ENCODE measurements at places on chromosomes 5 and 9.

DNA sequence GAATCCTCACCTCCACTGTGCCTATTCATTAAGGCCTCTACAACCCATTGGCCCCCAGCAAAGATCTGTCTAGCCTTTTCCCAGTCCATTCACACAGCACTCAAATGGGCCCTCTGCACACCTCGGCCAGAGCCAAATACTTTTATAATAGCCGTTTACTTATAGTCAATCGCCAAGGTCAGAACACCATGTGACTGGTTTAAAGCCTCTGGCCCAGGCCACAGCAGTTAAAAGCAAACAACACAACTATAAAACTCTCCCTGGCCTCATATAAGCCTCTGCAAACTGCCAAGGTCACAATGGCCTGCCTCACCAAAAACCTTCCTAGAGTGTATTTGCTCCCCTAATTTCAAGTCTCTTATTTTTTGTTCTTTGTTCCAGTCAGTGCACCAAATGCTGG lies 562.6 kb downstream of the CAAP1 start:
- no peak for DNase-seq

DNA sequence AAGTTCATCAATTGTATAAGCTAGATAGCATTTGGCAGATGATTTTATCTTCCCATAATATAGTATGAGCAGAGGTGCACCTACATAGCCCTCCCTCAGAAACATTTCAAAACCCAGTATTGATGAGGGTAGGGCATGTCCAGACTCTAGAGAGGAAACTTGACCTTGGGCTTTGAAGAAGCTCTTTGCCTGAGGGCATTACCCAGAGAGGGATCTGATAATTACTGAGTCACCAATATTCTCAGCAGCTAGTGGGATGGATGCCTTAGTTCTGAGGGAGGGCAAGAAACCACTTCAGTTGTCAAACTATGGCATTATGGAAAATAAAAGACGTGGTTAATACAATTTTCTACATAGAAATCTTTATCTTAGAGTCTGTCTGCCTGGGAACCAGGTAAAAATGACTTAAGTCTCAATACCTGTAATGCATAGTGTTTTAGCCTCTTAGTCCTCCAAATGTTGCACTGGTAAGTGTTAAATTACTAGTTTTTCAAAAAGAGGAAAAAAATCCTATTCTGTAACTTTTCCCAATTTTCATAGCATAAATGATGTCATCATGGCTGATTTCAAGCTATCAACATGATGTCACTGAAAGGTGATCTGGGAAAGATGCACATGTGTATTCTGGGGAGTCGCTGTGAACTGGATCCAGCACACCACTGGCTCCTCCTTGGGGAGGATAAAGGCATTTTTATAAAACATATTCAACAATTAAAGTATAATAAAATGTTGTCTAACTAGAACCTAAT lies 809.0 kb downstream of the KCTD16 start:
- DNase-seq: no peak

GRCh38 chr9:114177423-114178064 lies 22.2 kb downstream of the COL27A1 start:
- DNase-seq: peak; percentile 86

DNA sequence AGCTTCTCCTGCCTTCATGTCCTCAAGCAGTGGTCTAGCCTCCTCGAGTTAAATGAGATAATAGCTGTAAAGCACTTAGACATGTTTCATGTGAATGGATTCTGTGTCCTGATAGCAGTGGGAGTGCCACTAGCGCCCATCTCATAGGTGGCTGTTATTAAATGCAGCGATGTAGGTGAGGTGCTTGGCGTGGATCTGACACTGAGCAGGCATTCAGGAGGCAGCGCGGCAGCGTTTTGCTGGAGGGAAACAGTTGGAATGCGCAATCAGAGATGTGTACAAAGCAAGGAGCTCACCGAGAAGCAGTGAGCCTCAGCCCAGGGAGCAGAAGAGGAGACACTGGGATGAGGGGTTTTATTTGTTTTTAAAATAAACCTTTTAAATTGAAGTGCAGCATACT lies 106.6 kb downstream of the RGS3 start:
- no peak for DNase-seq

DNA sequence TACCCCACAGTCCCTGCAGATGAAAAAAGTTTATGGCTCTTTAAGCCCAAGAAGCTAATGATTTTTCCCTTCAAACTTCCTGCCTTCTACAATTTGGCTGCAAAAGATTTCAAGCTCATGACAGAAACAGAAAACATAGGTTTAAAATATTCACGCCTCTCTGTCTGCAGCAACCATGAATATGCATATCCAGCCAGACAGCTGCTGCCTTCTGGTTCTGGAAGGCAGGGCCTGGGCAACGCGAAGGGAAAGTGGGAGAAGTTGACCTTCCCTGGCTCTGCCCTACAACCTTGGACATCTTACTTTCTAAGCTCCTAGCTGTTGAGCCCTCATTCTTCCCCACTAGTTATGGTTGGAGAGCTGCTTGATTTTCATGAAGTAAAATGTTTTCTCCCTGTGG lies 64.8 kb upstream of the CLINT1 start:
- DNase-seq: no peak

DNA sequence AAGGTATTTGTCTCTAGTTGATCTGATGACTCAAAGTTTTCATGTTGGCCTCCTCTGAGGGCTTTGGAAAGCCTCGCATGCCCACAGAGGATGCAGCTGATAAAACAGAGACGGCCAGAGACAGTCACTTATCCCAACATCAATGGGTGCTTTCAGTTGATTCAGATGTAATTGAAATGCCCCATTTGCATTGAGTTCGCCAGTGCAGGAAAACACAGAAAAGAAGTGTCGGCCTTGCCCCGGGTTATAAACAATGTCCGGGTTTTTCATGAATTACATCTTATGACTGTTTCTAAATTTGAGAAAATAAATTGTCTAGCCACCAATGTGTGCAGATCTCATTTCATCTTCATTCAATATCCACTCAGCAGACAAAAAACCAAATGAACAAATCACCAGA lies 42.2 kb upstream of the ICE1 start:
- DNase-seq: no peak

DNA sequence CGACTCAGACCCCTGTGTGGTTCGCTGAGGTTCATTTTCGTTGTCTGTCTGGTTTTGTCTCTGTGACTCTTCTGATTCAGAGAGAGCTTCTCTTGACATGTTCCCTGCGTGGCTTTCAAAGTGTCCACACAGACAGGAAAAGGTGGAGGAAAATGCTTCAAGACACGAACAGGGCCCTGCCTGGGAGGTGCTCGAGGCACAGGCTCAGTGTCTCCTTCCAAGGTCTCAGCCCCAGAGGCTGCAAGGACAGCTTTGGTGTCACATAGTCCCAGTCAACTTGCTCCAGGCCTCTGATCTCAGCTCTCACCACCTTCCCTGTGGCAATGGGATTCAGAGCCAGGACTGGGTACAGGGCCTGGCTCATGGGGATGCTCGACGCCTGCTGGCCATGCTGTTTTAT lies 51.6 kb upstream of the SARDH start:
- no peak for DNase-seq

DNA sequence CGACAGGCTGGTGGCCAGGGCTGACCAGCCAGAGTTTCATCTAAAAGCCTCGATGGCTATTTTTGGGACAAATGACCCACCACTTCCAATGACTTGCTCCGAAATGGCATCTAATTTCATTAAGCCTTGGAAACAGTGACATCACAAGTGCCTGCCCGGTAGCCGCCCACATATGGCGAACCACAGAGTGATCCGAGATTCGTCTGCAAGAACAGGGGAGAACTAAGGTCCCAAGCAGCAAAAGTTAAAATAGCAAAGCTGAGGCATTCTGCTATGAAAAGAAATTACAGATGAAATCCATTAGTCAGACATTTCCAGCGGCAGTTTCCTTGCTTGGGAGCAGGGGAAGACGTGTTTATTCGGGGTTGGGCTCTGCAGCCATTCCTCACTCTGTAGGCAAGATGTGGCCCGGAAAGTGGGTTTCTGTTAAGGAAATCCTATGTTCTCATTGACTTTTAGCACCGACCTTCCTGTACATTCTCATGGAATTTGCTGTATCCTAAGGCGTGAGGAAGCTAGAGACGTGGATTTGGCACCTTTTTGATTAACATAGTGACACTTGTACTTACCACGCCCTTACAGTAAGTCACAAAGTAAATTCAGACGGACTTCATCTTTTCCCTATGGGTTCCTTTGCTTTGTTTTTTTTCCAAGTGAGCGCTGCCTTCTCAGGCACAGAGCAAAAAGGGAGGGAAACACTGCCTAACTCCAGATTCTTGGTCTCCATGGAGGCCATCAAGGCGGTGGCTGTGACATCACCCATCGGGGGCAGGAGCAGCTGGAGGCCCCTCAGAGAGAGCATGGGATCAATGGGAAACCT lies 45.1 kb downstream of the ERGIC1 start:
- no peak for DNase-seq

GRCh38 chr5:59034498-59035186 lies 451.8 kb downstream of the RAB3C start:
- DNase-seq: peak; percentile 66

GRCh38 chr5:157867751-157868387 lies 8.9 kb upstream of the CLINT1 start:
- DNase-seq: no peak

DNA sequence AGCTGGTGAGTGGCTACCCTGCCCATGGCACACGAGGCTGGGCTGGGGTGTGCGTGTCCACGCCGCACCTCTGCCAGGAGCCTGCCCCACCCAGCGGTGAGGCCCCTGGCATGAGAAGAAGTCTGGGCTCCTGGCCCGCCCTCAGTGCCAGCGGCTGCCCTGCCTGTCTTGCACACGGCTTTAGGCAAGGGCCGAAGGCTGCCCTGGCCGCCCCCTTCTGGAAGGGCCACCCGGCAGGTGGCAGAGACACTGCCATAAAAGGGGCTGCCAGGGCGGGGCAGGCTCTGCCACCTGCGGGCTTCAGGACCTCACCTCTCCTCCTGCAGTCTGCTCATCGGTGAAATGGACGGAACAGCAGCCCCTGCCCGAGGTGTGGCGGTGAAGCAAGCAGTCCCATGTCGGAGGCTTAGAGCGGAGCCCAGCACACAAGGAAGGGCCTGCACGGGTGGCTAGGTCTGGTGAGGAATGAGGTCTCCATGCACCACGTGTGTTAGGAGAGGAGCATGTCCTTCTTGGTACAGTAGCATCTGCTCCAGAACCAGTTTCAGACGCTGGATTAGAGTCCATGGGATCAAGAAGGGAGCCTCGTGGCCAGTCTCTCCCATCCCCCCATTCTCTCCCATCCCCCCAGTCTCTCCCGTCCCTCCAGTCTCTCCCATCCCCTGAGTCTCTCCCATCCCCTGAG lies 34.8 kb upstream of the TMEM250 start:
- DNase-seq: no peak

DNA sequence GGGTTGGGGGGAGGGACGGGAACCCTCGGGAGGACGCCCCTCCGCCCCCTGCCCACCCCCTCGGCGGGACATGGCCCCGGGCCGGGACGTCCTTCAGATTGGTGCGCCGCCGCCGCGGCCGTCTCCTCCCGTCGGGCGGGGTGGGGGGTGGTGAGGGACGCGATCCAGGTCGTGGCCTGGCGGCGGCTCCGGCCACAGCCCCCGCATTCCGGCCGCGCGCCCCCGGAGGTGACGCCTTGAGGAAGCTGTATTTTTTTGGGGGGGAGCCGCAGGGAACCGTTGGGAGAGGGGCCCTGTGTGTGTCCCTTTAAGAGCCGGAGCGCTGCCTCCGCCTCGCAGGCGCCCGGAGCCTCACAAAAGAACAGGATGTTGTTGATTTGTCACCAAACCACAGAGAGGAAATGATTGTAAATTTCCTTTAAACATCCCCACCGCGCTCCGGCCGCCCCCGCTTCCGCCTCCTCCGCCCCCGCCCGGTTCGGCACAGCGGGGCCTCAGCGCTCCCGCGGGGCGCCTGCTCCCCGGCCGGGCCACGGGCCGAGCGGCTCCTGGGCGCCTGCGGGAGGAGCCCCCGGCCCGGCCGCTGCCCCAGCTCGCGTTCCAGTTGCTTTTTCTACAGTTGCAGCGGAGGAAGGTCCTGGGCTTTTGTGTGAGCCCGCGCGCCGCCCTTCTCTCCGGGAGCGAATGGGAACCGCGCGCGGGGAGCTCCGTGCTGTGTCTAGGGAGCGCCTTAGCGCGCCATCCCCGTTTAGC lies 32.1 kb upstream of the SPRY4 start:
- DNase-seq: peak; percentile 98

DNA sequence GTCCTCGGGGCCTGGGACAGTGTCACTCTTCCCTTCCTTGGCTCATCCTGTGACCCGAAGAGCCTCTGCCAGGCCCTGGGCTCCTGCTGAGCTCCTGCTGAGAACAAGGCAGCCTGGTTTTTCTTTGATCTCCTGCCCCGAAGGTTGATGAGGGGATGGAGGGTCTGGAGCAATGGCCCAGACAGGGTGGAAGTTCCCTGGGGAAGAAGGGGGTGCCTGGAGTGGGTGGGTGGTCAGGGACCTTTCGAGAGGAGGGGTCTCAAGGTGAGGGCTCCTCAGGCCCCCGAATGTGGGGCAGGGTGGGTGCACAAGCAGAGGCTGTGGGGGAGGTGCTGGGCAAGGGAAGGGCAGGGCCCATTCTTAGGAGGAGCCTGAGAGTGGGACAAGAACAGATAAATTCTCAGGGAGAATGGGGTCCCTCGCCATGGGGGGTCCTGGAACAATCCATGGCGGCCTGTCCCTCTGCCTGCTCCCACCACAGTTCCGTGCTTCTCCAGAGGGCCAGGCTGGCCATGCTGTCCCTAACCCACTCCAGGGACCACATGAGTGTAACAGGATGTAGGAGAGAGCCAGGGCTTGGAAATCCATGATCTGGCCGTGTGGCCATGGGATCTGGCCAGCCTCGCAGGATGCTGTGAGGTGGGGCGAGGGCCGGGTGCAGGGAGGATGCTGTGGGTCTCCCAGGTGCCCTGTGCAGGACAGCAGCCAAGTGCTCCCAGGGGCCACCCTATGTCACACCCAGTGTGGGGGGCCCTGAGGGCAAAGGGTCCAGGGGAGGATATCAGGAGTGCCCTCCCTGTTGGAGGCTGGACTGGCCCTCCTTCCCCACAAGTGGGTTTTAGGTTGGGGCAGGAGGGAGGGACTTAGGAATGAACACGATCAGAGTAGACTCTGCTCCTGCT lies 128.5 kb upstream of the LPCAT1 start:
- no peak for DNase-seq

- no peak for DNase-seq
Observed at GRCh38 chr5:78591972-78592700, 56.4 kb downstream of the LHFPL2 start.

DNA sequence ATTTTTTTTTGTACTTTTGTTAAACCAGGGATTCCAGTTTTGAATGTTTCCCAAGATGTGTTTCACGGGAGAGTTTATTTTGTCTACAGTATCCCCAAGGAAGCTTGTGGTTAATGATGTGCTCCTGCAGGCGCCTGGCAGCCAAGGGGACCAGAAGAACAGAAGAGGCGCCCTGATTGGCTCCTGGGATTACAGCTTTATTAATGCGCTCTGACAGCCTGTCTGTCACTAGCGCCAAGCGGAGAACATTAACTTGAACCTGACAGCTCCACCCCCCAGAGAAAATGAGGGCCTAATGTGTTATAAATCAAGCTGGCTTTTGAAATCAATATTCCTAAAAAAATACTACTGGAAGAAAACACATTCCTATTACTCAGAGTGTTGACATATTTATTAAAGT lies 5.0 kb upstream of the FBXL7 start:
- DNase-seq: no peak

GRCh38 chr9:126722252-126722921 lies 82.5 kb upstream of the ZBTB43 start:
- peak; percentile 68 for DNase-seq

Data from mesenchymal stem cell (in vitro differentiated cells and primary cell).